Activated CD8-positive, alpha-beta memory T cell treated with anti-CD3 and anti-CD28 coated beads, Interleukin-2, amount 50 U/mL, for 4 hours (primary cell): ENCODE measurements at places on chromosomes 7 and 10.

GRCh38 chr10:107994621-107995270, 830.2 kb upstream of the SORCS1 start:
- no peak for DNase-seq

DNA sequence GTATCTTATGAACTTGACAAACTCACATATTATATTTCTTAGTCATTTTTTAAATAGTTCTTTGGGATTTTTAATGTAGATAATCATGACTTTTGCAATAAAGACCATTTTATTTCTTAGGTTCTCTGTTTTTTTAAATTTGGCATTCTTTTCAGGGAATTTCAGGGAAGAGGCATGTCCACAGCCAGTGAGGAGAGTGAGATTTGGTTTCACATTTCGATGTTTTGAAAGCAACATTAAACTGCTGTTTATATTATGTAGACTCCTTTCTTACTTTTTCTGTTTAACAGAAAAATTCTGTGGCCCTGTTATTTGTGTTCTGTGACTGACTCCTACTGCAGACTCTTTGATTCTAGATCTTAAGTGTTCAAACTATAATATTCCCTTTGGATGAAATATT, 153.7 kb downstream of the FAM107B start:
- no peak for DNase-seq

- DNase-seq, result no peak
Observed at GRCh38 chr7:81457852-81458522, 311.9 kb downstream of the HGF start.

DNA sequence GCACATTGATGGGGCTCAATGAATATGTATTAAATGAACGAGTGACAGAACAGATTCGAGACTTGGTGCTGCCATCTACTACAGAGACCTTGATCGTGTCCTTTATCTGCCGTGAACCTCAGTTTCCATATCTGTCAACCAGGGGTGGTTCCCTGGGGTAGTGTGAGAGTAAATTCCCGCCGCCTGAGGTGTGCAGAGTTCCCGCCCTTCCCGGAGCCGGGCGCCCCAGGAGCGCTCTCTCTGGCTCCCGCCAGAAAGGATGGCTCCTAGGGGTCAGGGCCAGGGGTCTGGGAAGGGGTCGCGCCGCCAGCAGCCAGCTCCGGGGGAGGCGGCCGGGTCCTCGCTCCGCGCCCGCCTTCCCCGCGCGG, 333 bp upstream of the PLCE1 start:
- DNase-seq, result no peak

DNA sequence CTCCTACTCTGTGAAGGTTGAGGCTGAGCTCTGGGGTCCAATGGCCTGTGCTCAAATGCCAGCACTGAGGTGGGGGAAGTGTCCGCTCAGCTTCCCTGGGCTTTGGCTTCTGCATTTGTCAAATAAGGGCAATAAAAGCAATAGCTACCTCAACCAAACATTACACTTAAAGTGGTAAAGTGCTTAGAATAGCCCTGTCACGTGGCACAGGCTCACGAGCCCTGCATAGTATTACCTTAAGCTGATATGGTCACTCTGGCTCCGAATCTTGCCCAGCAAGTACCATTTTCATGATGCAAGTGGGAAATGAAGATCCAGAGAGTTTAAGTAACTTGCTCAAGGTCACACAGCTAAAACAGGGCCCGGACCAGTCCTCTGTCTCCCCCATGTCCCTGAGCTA, 451.1 kb upstream of the ZMIZ1 start:
- no peak for DNase-seq

GRCh38 chr7:29412912-29413311, 150.7 kb upstream of the PRR15 start:
- no peak for DNase-seq

GRCh38 chr7:96416599-96416998, 94.7 kb upstream of the SLC25A13 start:
- DNase-seq, result no peak

DNA sequence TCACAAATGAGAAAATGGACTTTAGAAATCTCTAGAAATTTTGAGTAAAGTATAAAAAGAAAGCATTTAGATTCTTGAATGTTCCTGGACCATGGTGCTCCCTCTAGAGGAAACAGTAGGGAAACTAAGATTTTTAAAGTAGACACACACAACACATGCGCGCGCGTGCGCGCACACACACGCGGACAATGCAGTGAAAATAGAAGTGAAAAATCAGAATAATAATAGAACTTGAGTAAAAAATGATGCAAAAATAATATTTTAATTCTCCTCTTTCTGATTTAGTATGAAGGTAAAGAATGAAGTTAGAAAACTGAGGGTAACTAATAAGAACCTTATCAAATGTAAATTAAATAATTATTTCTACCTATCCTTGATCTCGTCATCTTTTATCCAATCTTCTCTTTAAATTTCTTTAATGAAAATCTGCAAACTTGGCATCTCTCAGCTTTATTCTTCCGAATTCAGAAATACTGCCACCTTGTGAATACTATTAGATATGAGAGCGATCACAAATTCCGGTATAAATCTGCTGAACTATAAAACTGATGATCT, 117.0 kb upstream of the AMPH start:
- no peak for DNase-seq

- no peak for DNase-seq
Observed at GRCh38 chr7:87506246-87507180, 31.0 kb upstream of the ABCB4 start.

- DNase-seq, result no peak
Observed at GRCh38 chr7:66964411-66964810, 31.0 kb downstream of the SBDS start.

- no peak for DNase-seq
Observed at GRCh38 chr7:19106241-19107080, 11.0 kb downstream of the TWIST1 start.

GRCh38 chr7:77747178-77747577, 50.9 kb downstream of the RSBN1L start:
- DNase-seq, result no peak

DNA sequence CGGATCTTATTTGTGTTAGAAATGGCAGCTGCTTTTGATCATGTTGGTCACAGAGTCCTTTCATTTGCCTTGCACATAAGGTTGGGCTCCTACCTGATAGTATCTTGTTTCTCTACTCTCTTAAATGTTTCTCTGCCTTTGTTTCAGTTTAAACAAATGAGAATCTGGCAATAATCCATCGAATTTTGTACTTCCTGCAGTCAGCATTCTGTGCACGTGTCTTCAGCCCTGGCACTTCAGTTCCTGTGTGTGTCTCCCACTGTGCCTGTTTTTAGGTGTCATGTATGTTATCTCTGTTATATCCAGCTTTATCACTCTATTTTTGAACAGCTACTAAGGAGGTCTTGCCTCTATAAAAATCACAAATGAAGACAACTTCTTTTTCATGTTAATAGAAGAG, 28.4 kb upstream of the PTER start:
- DNase-seq, result no peak

DNA sequence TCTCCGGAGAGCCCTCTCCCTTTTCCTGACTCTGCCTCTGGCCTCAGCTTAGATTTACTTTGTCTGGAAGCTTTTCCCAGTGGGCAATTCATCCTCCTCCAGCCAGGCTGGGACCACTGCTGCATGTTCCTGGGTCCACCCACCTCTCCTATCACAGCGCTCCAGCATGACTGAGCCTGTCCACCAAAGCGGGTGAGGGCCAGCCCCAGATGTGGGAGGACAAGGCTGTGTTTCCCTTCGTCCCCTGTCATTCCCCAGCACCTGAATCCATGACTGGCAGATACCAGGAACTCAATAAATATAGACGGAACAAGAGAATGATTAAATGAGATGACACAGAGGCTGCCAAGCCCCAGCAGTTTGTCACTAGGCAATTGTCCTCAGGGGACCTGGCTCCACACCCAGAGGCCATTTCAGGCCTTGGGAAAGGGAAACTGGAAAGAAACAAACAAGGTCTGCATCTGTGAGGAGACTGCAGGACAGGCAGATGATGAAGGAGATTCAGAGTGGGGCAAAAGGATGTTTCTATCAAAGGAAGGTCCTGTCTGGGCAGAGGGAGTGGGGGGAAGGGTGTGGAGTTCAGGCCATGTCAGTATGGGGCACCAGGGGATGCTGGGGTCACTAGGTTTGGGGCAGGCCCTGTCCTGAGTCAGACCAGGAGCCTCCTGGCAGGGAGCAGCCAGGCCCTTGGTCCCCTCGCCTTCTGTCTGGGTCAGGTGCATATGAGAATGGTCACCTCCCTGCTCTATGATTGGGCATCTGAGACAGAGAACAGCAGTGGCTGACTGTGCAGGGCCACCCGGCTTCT, 576.4 kb downstream of the GRID1 start:
- DNase-seq, result no peak

DNA sequence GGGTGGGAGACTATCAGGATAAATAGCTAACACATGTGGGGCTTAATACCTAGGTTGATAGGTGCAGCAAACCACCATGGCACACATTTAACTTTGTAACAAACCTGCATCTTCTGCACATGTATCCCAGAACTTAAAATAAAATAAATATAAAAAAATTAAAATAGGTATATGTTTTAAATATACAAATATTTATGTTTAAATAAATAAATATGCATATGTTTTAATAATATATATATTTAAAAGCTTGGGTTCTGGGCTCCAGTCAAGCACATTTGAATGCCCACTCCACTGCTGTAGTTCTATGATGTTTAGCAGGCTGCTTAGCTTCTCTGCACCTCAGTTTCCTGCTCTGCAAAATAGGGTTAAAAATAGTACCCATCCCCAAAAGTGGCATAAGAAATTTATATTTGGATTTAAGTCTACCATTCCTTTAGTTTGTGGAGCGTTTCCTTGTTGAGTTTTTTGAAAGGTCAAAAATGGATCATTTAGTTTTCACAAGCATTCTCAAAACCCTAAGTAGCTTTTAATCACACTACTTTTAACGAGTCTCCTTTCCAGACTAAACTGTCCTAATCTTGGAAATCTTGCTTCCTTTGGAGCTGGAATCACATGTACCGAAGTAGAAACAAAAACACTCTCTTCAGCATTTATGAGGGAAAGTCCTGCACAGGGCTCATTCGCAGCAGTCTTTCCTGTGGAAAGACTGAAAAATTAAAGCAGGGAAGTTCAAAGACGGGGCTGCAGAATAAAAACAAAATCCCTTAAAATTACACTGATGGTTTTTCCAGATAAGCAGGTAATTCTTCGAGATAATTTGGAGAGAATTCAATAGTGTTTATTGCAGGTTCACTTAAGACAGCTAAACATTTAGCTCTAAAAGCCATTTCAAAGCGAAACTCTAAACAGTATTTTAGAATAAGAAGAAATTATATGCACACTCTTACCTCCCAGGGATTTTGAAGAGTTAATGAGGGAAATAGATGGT, 111.7 kb upstream of the LYZL1 start:
- no peak for DNase-seq

DNA sequence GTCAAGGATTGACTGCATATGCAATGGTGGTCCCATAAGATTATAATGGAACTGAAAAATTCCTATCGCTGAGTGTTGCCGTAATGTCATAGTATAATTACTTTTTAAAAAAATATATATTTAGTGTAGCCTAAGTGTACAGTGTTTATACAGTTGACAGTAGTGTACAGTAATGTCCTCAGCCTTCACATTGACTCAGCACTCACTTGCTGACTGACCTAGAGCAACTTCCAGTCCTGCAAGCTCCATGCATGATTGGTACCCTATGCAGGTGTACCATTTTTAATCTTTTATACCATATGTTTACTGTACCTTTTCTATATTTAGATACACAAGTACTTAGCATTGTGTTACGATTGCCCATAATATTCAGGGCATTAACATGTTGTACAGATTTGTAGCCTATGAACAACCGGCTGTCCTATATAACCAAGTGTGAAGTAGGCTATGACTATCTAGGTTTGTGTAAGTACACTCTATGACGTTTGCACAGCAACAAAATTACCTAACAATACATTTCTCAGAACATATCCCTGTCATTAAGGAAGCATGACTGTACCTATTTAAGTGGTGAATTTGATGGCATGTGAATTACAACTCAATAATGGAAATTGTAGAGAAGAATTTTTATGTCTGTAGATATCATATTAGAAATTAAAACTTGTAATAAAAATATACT, 40.9 kb downstream of the CCNY start:
- no peak for DNase-seq

- DNase-seq, result no peak
Observed at GRCh38 chr10:4281190-4281825, 496.3 kb upstream of the KLF6 start.

DNA sequence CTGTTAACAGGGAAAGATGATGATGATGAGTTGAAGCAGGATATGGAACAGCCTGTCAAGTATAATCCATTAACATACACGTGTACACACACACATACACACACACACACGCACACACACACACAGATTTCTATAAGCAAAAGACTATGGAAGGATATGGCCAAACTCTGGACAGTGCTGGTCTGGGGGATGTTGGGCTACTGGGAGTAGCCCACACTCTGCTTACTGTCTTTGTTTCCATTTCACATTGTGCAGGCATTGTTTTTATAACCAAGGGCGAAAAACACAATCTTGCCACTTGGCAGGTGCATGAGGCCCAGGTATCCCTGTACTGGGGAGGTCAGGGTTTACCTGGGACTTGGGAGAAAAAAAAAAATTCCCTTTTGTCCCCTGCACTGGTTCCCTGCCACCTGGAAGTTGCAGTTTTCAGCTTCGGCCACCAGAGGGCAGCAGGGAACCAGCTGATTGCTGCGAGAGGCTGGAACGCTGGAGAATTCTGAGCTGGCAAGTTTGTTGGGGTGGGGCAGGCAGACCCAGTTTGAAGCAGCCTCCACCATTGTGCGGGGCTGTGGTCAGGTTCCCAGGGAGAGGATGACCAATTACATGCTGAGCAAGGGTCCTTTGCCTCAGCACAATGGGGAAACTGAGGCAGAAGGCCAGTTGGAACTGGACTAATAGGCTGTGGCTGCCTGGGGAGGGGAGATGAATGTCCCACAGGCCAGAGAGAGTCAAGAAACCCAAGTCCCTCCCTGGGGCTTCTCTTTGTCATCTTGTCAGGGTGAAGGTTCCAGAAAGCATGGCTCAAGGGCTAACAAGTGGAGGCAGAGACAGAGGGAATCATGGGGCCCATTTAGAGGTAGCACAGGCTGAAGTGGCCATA, 27.3 kb downstream of the PPIF start:
- DNase-seq, result peak; percentile 79

- DNase-seq, result peak; percentile 76
Observed at GRCh38 chr10:132447446-132448247, 50.6 kb downstream of the PWWP2B start.

- DNase-seq, result no peak
Observed at GRCh38 chr7:80869821-80870751, 48.8 kb downstream of the SEMA3C start.

GRCh38 chr10:36506697-36507496, 618.5 kb upstream of the ANKRD30A start:
- no peak for DNase-seq

DNA sequence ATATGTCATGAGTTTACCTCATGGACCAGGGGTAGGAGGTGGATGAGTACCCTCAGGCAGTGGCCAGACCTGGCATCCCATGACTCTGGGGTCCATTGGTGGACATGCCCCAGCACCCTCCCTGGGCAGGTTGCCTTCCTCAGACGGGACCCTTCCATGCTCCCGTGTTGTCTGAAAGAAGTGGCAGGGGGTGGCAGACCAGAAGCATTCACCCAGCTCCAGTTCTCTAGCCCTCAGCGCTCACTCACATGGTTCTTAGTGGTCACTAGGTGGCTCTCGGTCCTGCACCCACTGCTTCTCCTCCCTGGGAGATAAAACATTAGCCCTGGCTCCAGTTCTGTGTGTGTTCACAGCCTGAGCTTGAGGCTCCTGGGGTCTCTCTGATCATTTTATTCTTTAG, 6.0 kb downstream of the RBP3 start:
- DNase-seq, result no peak
